CD4-positive, alpha-beta memory T cell (primary cell): ENCODE measurements at places on chromosomes 16 and 17. TPM values are rescaled to one million over a fixed set of nuclear protein-coding genes. Genes with fewer than 3 reads are reported as not detected.
A peak's percentile ranks its signal among the peaks of the same experiment; 100 is the strongest.

- H3K27me3 ChIP-seq, result peaks cover 18% of the 10 kb centered on the region
- H3K27ac ChIP-seq, result no peak overlapping the region
- H3K36me3 ChIP-seq, result no peaks in the 10 kb centered on the region
Measured at GRCh38 chr17:27793168-27793905, 7.0 kb downstream of the NOS2 start.

- no peak overlapping the region for H3K4me3 ChIP-seq
- H3K27me3 ChIP-seq, result no peaks in the 10 kb centered on the region
- no peak for DNase-seq
- no peak overlapping the region for H3K27ac ChIP-seq
Measured at GRCh38 chr17:48882272-48882671, 10.3 kb upstream of the ATP5MC1 start.

GRCh38 chr16:83830769-83831455 lies 23.1 kb downstream of the HSBP1 start:
- H3K4me1 ChIP-seq, result peaks cover 5% of the 10 kb centered on the region
- H3K27ac ChIP-seq, result no peak overlapping the region
- no peak for DNase-seq

DNA sequence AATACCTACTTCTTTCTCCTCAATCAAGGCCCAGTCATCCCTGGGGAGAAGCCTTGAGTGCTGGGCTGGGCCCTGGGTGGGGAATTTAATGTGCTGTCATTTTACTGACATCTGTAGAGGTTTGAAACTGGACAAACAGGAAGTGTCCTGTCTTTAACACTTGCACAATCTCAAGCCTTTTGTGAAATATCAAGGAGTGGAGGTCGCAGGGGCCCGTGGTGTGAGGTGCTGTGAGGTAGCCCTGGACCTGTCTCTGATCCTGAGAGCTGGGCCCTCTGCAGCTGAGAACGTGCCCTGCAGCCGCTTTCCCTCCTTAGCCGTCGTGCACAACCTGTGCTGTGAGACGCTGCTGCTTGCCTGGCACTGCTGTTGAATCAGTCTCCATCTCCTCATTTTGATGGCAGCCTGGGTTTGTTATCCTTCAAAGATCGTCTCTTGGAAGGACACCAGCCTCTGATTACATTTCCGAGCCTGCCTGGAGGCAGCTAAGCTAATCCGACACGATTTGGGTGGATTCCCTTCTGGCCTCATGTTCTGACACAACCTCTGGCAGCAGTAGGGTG lies 29.9 kb downstream of the SMARCE1 start:
- H3K36me3 ChIP-seq, result no peaks in the 10 kb centered on the region
- DNase-seq, result no peak
- H3K4me1 ChIP-seq, result peaks cover 66% of the 10 kb centered on the region
- no peak overlapping the region for H3K4me3 ChIP-seq
- no peaks in the 10 kb centered on the region for H3K27me3 ChIP-seq

- no peak overlapping the region for H3K4me3 ChIP-seq
- H3K4me1 ChIP-seq, result no peaks in the 10 kb centered on the region
- no peaks in the 10 kb centered on the region for H3K36me3 ChIP-seq
- no peak for DNase-seq
- H3K27me3 ChIP-seq, result no peaks in the 10 kb centered on the region
Measured at GRCh38 chr17:72530454-72530853, 409.6 kb downstream of the SOX9 start.

- H3K27ac ChIP-seq, result no peak overlapping the region
- peaks cover 11% of the 10 kb centered on the region for H3K4me1 ChIP-seq
- no peak for DNase-seq
- no peak overlapping the region for H3K4me3 ChIP-seq
- no peaks in the 10 kb centered on the region for H3K36me3 ChIP-seq
- H3K27me3 ChIP-seq, result no peaks in the 10 kb centered on the region
Measured at GRCh38 chr17:17626840-17627239, 35.3 kb upstream of the PEMT start.

GRCh38 chr17:12619459-12620199 lies 46.1 kb upstream of the MYOCD start:
- no peak overlapping the region for H3K27ac ChIP-seq
- DNase-seq, result no peak
- no peak overlapping the region for H3K4me3 ChIP-seq
- no peaks in the 10 kb centered on the region for H3K36me3 ChIP-seq

DNA sequence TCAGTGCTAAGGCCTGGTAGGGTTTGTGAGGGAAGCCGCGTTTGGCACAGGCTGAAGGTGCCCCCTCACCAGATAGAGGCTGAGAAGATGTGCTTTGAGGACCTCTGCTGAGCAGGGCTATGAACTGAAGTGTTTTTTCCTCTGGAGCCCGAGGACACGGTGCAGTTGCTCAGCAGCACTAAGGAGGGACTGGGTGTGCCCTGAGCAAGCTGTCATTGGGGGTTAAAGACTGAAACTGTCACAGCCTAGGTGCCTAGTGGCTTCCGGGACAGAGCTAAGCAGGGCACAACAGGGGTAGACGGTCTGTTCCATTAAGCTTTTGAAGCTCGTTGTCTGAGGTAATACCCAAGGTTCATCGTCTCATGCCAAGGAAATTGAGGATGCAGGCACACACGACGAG lies 24.8 kb upstream of the ASGR2 start:
- H3K4me1 ChIP-seq, result peaks cover 4% of the 10 kb centered on the region
- no peak overlapping the region for H3K27ac ChIP-seq
- H3K27me3 ChIP-seq, result no peaks in the 10 kb centered on the region

- DNase-seq, result no peak
- no peak overlapping the region for H3K27ac ChIP-seq
- H3K27me3 ChIP-seq, result no peaks in the 10 kb centered on the region
- no peaks in the 10 kb centered on the region for H3K36me3 ChIP-seq
Measured at GRCh38 chr16:65698791-65699321, 577.0 kb upstream of the CDH11 start.

- no peaks in the 10 kb centered on the region for H3K36me3 ChIP-seq
- no peak for DNase-seq
- H3K27ac ChIP-seq, result no peak overlapping the region
- H3K27me3 ChIP-seq, result no peaks in the 10 kb centered on the region
Measured at GRCh38 chr17:21679256-21680146, 12.8 kb upstream of the KCNJ18 start.

DNA sequence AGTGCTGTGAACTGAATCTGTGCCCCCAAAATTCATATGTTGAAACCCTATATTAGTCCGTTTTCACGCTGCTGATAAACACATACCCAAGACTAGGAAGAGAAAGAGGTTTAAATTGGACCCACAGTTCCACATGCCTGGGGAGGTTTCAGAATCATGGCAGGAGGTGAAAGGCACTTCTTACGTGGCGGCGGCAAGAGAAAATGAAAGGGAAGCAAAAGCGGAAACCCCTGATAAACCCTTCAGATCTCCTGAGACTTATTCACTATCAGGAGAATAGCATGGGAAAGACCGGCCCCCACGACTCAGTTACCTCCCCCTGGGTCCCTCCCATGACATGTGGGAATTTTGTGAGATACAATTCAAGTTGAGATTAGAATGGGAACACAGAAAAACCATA lies 3.7 kb upstream of the SPDYE4 start:
- H3K4me1 ChIP-seq, result no peaks in the 10 kb centered on the region
- no peak for DNase-seq
- H3K27me3 ChIP-seq, result no peaks in the 10 kb centered on the region
- no peaks in the 10 kb centered on the region for H3K36me3 ChIP-seq
- H3K4me3 ChIP-seq, result no peak overlapping the region

GRCh38 chr17:17029938-17030337 lies 12.3 kb upstream of the MPRIP start:
- H3K27me3 ChIP-seq, result no peaks in the 10 kb centered on the region
- DNase-seq, result no peak
- no peaks in the 10 kb centered on the region for H3K4me1 ChIP-seq
- no peak overlapping the region for H3K27ac ChIP-seq
- no peak overlapping the region for H3K4me3 ChIP-seq

DNA sequence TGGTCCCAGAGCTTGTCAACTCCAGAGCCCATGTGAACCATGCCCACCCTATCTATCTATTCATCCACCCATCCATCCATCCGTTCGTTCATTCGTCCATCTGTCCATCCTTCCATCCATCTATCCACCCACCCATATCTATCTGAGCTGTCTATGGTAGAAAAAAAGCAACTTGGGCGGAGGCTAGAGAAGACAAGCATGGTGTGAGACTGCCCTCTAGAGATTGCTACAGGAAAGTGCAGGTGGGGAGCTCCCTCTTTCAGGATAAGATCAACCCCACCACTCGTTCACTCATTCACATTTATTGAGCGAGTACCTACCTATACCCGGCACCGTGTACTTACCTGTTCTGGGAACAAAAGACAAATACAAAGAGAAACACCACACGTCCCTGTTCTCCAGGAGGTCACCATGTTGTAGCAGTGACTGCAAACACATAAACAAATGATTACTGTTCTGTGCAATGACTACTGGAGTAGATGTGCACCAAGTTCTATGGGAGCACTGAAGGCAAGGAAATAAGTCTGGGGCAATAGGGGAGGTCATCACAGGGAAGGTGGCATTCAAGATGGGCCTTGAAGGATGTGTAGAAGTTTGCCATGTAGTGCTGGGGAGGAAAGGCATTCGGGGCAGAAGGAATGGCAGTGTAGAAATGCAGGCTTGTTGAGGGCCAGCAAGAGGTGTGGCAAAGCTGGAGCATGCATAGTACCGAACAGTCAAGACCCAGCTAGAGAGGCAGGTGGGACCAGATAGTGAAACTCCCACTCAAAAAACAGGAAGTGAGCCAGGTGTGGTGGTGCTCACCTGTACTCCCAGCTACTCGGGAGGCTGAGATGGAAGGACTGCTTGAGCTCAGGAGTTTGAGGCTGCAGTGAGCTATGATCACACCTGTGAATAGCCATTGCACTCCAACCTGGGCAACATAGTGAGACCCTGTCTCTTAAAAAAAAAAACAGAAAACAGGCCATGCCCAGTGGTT lies 13.4 kb upstream of the ATP5MC1 start:
- no peak overlapping the region for H3K27ac ChIP-seq
- no peaks in the 10 kb centered on the region for H3K36me3 ChIP-seq
- no peaks in the 10 kb centered on the region for H3K27me3 ChIP-seq
- DNase-seq, result peak; percentile 70
- H3K4me3 ChIP-seq, result no peak overlapping the region

- peaks cover 28% of the 10 kb centered on the region for H3K4me1 ChIP-seq
- no peak overlapping the region for H3K4me3 ChIP-seq
- no peaks in the 10 kb centered on the region for H3K36me3 ChIP-seq
- H3K27me3 ChIP-seq, result no peaks in the 10 kb centered on the region
Measured at GRCh38 chr16:67594956-67595355, 32.6 kb downstream of the CTCF start.

DNA sequence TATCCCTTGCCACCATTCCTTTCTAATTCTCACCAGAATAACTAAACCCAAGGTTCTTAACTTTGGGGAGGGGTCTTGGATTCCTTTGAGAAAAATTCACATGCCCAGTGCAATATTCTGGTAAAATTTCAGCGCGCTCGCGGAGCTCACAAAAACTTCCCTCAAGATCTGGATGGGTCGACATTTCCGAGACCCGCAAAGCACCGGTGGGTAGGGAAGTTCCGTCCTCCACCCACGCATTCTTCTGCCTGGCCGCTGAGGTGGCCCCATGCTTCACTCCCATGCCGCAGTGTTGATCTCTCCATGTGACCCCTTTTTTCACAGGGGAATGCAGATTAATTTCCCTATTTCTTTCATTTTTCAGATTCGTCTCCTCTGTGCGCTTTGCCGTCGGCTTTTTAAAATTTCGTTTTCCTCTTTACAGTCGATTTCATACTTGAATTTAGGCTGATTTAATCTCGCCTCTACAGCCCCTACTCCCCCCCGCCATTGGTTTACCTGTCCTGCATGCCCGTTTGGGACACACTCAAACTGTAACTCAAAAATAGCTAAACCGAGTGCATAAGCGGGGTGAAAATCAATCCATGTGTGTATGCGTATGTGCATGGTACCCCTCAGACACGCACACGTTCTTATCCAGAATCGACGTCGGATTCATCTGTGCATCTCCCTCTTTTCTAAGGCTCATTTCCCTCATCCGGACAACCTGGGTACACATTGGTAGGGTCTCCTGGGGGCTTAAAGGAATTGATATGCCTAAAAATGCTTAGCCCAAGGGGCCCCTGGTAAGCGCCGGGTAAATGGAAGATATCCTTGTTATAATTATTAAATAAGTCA lies 1.4 kb upstream of the SP6 start:
- no peak overlapping the region for H3K27ac ChIP-seq
- peaks cover 48% of the 10 kb centered on the region for H3K27me3 ChIP-seq
- H3K4me1 ChIP-seq, result peaks cover 32% of the 10 kb centered on the region
- no peak overlapping the region for H3K4me3 ChIP-seq
- DNase-seq, result no peak

DNA sequence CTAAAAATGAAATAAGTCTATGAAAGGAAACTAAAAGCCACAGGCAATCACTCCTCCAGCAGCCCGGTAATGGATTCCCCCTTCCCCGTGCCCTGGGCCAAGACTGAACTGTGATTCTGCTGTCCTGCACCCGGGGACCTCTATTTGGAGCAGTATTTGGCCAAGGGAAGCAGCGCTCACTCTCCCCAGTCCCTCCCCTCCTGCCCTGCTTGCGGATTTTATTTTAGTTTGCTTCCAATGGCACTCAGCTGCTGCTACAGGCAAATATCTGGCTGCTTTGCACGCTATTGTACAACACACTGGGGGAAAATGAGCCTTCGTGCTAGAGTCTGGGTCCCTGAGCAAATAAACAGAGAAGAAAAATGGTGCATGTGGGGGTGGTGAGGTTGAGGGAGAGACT lies 975.7 kb upstream of the RBFOX1 start:
- no peaks in the 10 kb centered on the region for H3K36me3 ChIP-seq
- no peaks in the 10 kb centered on the region for H3K4me1 ChIP-seq
- H3K4me3 ChIP-seq, result no peak overlapping the region
- H3K27ac ChIP-seq, result no peak overlapping the region
- H3K27me3 ChIP-seq, result no peaks in the 10 kb centered on the region
- DNase-seq, result no peak

DNA sequence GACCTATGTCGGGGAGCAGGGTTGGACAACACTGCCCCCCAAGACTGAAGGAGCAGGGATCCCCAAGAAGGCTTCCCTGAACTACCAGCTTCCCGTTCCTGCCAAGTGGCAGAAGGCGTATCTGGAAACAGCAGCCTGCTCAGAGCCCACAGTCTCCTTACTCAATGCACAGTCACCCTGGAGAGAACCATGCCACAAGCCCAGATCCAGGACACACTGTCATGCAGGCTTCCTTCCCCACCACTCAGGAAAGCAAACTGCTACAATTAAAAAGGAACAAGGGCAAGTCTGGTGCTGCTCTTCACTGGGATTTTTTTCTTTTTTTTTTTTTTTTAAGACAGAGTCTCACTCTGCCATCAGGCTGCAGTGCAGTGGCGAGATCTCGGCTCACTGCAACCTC lies 8.2 kb downstream of the WDR45B start:
- DNase-seq, result no peak
- peaks cover 12% of the 10 kb centered on the region for H3K4me1 ChIP-seq
- H3K36me3 ChIP-seq, result peaks cover 46% of the 10 kb centered on the region
- no peaks in the 10 kb centered on the region for H3K27me3 ChIP-seq

- no peak for DNase-seq
- H3K4me1 ChIP-seq, result peaks cover 28% of the 10 kb centered on the region
- peak overlapping the region; percentile 91 for H3K4me3 ChIP-seq
- H3K36me3 ChIP-seq, result peaks cover 4% of the 10 kb centered on the region
Measured at GRCh38 chr16:88649195-88649923, 1.5 kb downstream of the CYBA start.

The ABI3 gene
- 9.5 TPM for total RNA-seq

The TPSD1 gene
- not detected for total RNA-seq

The KRTAP4-6 gene
- not detected for total RNA-seq

The PHF12 gene
- total RNA-seq, result 135 TPM

The CD79B gene
- total RNA-seq, result 16.4 TPM

The OTOP2 gene
- not detected for total RNA-seq

The MYH2 gene
- not detected for total RNA-seq

The ADGRG1 gene
- 0.33 TPM for total RNA-seq

The DCTPP1 gene
- total RNA-seq, result 18.0 TPM

The CFAP97D1 gene
- total RNA-seq, result not detected
